ENCODE measurements at places on chromosomes 7 and 10.
A peak's percentile ranks its signal among the peaks of the same experiment; 100 is the strongest.

DNA sequence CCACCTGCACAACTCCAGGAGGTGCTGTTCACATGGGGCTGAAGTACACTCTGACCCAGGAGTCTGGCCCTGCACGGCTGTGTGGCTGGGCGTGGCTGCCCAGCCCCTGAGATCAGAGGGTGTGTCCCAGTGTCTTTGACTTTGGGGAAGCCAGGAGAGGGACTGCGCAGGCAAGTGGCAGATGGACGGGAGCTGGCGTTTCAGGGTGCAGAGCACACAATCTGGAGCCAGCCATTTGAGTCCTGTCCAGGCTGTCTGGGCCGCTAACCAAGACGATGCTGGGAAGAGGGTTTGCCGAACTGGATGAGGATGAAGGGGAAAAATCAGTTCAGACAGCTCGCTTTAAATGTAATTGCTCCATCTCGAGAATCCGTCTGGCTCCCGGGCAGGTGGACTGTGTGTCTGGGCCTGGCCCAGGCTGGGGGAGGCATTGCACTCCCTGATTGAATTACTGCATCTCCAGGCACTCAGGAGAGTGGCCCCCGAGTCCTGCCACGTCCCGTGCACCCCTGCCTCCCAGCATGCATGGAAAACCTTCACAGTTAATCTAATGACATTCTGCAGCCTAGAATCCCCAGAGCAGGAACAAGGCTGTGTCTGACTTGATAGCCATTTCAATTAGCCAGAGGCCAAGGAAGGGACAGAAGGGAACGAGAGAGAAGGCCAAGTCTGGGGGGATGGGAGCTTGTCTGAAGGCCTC, 120.8 kb upstream of the NANOS1 start:
- no peak for DNase-seq

- no peak for DNase-seq
These were observed 15.8 kb upstream of the KMT2E start for GRCh38 chr7:104998040-104998752.

- no peak for DNase-seq
These were observed 516.1 kb upstream of the MGMT start for GRCh38 chr10:128950916-128951275.

GRCh38 chr7:75914169-75914654, 743 bp upstream of the POR start:
- DNase-seq: no peak

DNA sequence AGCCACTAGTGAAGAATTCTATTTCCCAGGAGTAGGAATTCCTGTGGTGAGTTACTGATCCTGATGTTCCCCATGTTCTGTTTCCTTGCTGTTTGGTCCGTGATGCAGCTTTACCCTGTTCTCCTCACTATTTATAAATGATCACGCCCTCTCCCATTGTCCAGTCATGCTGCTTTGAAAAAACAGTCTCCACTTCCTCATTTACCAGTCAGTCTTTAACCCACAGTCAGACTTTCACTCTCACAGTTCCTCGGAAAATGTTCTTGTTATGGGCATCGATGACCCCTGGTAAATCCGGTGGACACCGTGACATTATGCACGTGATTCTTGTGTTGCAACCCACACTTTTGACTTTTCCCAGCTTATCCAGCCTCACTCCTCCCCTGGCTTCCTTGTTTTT, 14.4 kb downstream of the SCIN start:
- DNase-seq: peak; percentile 10

DNA sequence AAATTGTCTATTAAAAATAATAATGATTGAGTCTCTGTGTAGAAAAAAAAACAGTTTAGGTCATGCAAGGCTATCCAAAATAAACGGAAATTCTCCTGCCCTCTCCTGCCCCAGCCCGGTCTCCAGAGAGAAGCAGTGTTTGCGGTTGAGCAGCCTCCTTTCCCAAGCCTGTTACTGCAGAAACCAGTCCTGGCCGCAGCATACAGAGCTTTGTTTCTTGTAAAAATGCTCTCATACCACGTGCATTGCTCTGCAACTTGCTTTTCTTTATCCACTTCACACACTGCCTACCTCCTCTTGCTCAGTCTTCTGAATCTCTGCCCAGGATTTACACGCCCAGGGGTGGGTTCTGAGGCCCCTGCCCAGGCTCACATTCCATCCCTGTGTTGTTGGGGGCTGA, 34.4 kb upstream of the CUL1 start:
- DNase-seq: no peak

DNA sequence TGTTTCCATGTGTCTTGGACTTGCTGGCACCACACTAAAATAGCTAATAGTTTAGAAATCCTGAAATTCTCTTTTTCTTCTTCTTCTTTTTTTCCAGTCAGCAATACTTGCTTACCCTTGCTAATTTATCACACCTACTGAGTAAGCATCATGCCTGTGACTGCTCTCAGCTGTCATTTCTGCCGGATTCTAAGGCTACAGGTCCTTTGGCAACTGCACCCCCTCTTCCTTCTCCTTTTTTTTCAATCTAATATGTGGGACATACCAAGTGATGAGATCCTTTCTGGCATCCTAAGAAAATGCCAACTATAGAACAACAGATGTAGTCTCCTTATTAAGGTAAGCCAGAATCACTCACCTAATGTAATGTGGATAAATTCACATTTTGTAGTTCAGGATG, 444.7 kb downstream of the MAGI2 start:
- no peak for DNase-seq
